Dermis lymphatic vessel endothelial cell (primary cell): ENCODE measurements at places on chromosomes 4 and X. TPM values are rescaled to one million over a fixed set of nuclear protein-coding genes. Genes with fewer than 3 reads are reported as not detected.

Gene UTP14A
- 11.8 and 24.9 TPM in 2 replicates for total RNA-seq

Gene SSX2
- total RNA-seq: not detected in 2 replicates

Gene HSD17B13
- under 0.01 and 0.09 TPM in 2 replicates for total RNA-seq

Gene PPEF2
- not detected in 2 replicates for total RNA-seq

Gene TMEM255A
- total RNA-seq: not detected in 2 replicates

Gene CDKN2AIP
- total RNA-seq: 15.3 and 20.2 TPM in 2 replicates

Gene EGF
- total RNA-seq: 0.09 and 0.33 TPM in 2 replicates

Gene UGT2A1
- not detected in 2 replicates for total RNA-seq

Gene BEND2
- total RNA-seq: not detected in 2 replicates

Gene CT45A10
- total RNA-seq: not detected in 2 replicates

Gene HSPA4L
- 1.1 and 2.1 TPM in 2 replicates for total RNA-seq

Gene FAM47A
- total RNA-seq: not detected in 2 replicates

Gene POU4F2
- not detected in 2 replicates for total RNA-seq

Gene ZNF630
- 1.4 and 1.5 TPM in 2 replicates for total RNA-seq

Gene EGFL6
- not detected in 2 replicates for total RNA-seq

Gene HTR2C
- not detected in 2 replicates for total RNA-seq

Gene HTN3
- total RNA-seq: not detected in 2 replicates

Gene FAM53A
- total RNA-seq: 0.65 and 2.1 TPM in 2 replicates

Gene HELT
- total RNA-seq: not detected in 2 replicates

Gene PCDH11X
- not detected in 2 replicates for total RNA-seq

Gene GDPD2
- not detected in 2 replicates for total RNA-seq

Gene CSTF2
- total RNA-seq: 8.3 and 13.1 TPM in 2 replicates

Gene DTHD1
- total RNA-seq: not detected in 2 replicates

Gene CT45A2
- not detected in 2 replicates for total RNA-seq

Gene SULT1E1
- 0.22 and 0.52 TPM in 2 replicates for total RNA-seq

Gene MAOA
- total RNA-seq: 114 and 136 TPM in 2 replicates

Gene PLAC8
- total RNA-seq: 0.22 TPM in 1 of 2 replicates, not detected in the other

Gene TMPRSS11F
- not detected in 2 replicates for total RNA-seq

Gene PCSK1N
- 0.09 and 0.11 TPM in 2 replicates for total RNA-seq

Gene EFHC2
- not detected in 2 replicates for total RNA-seq

Gene HSFX1
- 0.43 and 0.69 TPM in 2 replicates for total RNA-seq

Gene CHRNA9
- total RNA-seq: not detected in 2 replicates

Gene GPR119
- not detected in 2 replicates for total RNA-seq

Gene MTMR1
- 11.3 and 11.7 TPM in 2 replicates for total RNA-seq

Gene RTL3
- not detected in 2 replicates for total RNA-seq

Gene GYG2
- total RNA-seq: 0.17 and 0.43 TPM in 2 replicates

Gene CFAP99
- total RNA-seq: not detected in 2 replicates

Gene GLUD2
- 0.43 and 0.87 TPM in 2 replicates for total RNA-seq

Gene LYAR
- total RNA-seq: 6.8 and 15.6 TPM in 2 replicates

Gene IBSP
- total RNA-seq: not detected in 2 replicates

Gene REELD1
- not detected in 2 replicates for total RNA-seq

Gene PDHA2
- total RNA-seq: not detected in 2 replicates

Gene CENPVL2
- total RNA-seq: not detected in 2 replicates

Gene IL9R
- total RNA-seq: not detected in 2 replicates

Gene THOC2
- total RNA-seq: 41.8 and 58.7 TPM in 2 replicates

Gene PABPC5
- 0.33 and 1.7 TPM in 2 replicates for total RNA-seq

Gene SLC9B1
- total RNA-seq: 0.33 and 0.43 TPM in 2 replicates

Gene SLC4A4
- total RNA-seq: under 0.01 TPM in 1 of 2 replicates, not detected in the other

Gene KDR
- total RNA-seq: 223 and 425 TPM in 2 replicates

Gene TCEAL4
- total RNA-seq: 30.7 and 49.6 TPM in 2 replicates

Gene TMEM35A
- 0.60 and 0.65 TPM in 2 replicates for total RNA-seq

Gene TRIM75
- not detected in 2 replicates for total RNA-seq

Gene TLR6
- 0.09 and 0.11 TPM in 2 replicates for total RNA-seq

Gene ITIH6
- not detected in 2 replicates for total RNA-seq

Gene TRAPPC11
- total RNA-seq: 27.5 and 39.0 TPM in 2 replicates

Gene USP38
- 22.3 and 23.0 TPM in 2 replicates for total RNA-seq

Gene SERTM2
- total RNA-seq: not detected in 2 replicates

Gene RASL11B
- under 0.01 TPM in 1 of 2 replicates, not detected in the other for total RNA-seq

Gene KLKB1
- 0.95 and 0.98 TPM in 2 replicates for total RNA-seq
